ENCODE measurements at places on chromosomes 7 and 10.

DNA sequence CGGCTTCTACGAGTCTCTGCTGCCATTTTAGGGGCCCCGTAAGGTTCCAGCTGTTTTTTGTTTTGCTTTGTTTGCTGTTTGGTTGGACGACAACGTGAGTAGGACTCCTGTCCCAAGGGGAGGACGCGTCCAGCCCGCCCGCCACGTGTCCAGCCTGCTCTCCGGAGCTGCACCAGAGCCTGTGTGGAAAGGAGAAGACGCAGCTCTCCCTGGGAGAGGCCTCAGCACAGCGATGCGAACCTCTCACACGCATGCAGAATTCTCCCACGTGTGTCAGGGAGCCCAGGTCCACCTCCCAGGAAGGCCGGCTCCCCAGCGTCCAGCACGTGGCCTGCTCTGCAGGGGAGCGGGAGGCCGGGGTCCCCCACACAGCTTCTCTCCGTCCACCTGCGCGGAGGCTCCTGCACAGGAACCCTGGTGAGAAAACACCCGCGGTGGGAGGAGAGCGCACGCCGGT is 36.4 kb upstream of the DNAJB6 start:
- DNase-seq, result no peak

DNA sequence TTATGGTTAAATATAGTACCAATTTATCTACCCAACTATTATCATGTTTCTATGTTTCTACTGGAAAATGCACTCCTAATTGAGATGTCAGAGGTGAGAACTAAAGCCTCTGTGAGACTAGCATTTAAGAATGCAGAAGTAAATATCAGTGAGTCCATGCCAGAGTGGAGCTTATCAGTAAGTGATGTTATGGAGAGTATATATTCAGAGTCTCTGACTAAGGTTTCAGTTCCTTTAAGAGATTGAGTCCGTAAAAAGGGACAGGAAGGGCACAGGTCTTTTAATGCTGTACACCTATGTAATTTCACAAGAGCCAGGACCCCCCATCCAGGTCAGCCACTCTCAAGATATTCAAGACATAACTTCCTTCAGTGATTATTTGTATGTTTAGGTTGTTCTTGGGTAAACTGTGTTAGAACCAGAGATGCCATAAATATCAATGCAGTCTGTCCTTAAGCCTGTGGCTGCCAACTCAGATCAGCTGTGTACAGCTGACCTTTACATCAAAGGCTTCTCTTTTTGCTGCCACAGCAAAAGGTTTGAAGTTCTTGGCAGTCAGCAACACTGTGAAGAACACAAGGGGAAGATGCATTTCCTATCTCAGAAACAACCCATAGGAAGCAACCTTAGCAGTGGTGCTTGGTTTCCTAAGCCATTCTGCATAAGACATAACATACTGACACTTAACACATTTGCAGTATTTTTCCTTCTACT is 244.8 kb downstream of the BICC1 start:
- DNase-seq, result no peak

- no peak for DNase-seq
These were observed 83.3 kb downstream of the ORC5 start for GRCh38 chr7:104124469-104124868.

DNA sequence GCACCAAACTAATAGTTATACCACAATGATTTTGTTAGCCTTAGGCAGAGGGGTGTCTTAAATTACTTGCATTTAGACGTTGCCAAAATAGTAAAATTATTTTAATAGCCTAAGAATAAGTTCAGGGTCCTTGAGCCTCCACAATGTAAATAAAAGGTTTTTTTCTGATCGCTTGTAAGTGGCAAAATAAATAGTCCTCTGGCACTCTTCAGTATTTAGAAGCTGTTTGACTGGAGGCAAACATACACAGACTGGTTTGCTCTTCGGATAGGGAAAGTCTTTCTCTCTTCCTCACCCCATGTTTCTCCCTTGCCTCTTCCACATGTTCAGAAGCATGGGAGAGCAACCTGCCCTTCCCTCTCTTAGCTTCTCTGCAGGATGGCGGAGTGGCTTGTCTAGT is 49.5 kb upstream of the FAM180A start:
- DNase-seq, result no peak
